Activated naive CD4-positive, alpha-beta T cell treated with anti-CD3 and anti-CD28 coated beads, Interleukin-2, amount 50 U/mL, for 16 hours (primary cell): ENCODE measurements at places on chromosomes 16 and 17.

GRCh38 chr16:80440667-80441066 lies 100.1 kb upstream of the DYNLRB2 start:
- no peak for DNase-seq

GRCh38 chr16:31141489-31142108 lies 6.1 kb upstream of the PRSS8 start:
- no peak for DNase-seq

GRCh38 chr16:1354815-1355540 lies 3.2 kb downstream of the GNPTG start:
- no peak for DNase-seq

GRCh38 chr17:17691468-17692263 lies 10.4 kb downstream of the RAI1 start:
- no peak for DNase-seq

- DNase-seq = no peak
These were observed 7.7 kb downstream of the RTN4RL1 start for GRCh38 chr17:2017274-2017941.

DNA sequence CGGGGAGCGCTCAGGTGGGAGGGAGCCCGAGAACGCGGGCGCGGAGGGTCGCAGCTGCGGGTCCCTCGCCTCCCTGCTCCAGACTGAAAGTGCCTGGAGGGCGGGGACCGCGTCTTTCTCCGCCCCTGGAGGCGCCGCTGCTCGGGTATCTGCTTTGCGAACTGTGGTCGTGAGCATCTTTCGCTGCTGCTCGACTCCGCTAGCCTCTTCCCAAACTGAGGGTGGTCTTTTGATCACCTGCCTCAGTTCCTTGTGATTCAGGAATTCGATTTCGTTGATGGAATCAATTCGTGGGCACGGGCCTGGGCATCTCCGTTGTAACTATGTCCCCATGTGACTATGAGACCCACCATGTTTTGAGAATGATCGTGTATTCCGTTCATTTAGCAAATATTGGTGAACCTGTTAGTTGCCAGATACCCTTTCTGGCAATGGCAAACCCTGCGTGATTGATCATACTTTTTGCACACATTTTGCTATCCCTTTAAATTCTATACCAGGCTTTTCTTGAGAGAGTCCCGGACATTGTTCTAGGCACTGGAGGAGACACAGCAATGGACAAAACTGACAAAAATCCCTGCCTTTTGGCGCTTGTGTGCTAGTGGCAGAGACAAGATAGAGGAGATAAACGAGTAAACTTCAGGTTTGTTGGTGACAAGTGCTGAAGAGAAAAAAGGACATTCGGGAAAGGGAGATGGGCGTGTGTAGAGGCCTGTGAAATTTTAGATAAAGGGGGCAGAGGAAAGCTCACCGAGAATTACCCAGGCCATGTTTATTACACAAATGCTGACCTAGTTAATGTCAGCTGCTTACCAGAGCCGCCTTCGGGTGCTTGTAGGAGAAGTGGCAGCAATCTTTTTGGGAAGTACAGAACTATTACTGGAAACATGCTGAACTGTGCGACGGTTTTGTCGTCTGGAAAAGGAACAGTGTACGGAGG lies 948 bp downstream of the UTP18 start:
- DNase-seq = no peak

DNA sequence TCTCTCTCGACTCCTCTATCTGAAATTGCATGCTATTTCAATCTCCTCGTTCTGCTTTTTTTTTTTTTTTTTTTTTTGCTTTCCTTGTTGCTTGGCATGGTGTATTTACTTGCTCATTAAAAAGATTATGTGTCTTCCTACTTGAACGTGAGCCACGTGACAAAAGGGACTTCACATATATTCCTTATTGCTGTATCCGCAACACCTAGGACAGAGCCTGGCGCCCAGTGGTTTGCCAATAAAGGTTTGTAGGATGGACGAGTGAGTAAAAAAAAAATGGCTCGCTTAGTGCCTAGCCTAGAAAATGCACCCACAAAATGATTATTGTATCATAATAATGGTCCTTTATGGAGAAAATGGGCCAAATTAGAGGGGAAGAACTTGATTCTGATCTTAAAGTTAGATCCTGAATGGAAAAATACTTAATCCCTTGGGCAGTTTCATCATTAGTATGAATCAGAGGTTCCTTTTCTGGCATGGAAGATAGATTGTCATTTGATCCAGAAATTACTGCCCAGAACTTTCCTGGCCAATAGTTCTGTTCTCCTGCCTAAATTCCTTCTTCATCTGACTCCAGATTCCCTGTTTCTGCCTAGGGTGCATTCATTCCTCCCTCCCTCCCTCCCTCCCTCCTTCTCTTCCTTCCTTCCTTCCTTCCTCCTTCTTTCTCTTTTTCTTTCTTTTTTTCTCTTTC lies 13.6 kb upstream of the TMEM220 start:
- DNase-seq = no peak

DNA sequence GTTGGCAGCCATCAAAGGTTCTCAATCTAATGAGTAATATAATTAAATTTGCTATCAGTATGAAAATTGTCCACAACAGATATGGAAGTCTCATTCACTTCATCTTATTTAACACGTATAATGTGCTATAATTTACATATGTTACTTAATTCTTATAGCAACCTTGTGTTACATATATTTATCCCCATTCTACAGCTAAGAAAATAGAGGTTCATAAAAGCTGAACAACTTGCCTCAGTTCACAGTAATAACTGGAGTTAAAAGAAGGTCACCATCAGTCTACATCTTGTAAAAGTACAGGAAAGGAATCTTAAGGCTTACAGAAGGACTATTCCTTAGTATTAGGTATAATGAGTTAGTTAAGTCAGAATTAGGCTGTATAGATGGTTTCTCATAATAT lies 27.9 kb downstream of the STXBP4 start:
- DNase-seq = no peak

DNA sequence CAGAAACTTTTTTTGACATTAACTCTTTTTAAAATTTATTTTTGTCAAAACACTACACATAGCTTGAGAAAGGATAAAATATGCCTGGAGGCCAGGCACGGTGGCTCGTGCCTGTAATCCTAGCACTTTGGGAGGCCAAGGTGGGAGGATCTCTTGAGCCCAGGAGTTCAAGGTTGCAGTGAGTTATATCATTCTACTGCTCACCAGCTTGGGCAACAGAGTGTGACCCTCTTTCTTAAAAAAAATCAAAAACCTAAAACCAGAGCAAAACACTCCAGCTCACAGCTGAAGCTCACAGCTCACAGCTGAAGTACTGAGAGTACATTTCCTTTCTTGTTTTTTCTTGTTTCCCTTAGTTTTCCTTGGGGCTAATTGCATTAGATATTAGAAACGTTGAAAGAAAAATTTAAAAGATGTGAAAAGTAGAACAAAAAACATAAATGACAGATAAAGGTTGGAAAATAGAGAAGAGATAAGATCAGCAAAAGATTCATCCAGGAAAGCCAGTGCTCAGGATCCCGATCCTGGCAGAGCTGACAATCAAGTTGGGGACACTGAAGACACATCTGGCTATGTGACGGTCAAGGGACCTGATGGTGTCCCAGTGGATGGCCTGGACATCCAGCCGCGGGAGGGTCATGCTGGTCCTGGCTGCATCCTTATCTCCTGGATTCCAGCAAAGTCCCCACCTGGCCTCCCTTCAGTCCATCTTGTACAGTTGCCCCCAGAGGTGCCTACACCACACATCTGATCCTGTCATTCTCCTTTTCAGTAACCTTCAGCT lies 9.8 kb downstream of the CHST6 start:
- no peak for DNase-seq

DNA sequence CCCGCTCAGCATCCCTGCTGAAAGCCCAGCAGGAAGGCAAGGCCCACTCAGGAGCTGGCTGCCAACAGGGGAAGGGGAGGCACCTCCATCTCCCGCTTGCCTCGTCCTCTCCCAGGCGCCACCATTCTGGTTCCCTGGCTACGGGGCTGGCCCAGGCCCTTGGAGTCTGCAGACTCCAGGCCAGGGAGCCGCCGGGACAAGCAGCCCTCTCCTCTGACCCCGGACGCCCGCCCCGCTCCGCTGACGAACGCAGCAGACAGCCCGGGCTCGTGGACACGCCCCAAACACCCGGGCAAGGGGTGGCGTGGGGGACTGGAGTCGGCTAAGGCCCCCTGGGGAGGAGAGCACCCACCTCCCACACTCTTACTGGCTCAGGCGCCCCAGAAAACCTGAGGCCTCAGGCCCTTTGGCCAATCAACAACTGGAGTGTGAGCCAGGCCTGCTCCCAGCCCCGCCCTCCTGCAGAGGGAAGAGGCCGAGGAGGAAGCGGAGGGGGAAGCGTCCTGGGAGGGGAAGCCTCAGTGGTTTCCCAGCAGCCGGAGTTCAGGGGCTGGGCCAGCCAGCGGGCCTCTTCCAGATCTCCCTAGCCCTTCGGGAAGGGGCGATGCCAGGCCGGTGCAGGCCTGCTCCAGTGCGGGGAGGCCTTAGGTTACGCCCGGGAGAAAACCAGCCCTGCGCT lies 4.2 kb downstream of the MNT start:
- DNase-seq = peak; percentile 50

GRCh38 chr16:88337021-88337420 lies 45.7 kb upstream of the ZNF469 start:
- DNase-seq = no peak

GRCh38 chr17:69335058-69335457 lies 8.1 kb upstream of the ABCA5 start:
- no peak for DNase-seq

- DNase-seq = no peak
These were observed 840.2 kb upstream of the GOT2 start for GRCh38 chr16:59574296-59574695.

DNA sequence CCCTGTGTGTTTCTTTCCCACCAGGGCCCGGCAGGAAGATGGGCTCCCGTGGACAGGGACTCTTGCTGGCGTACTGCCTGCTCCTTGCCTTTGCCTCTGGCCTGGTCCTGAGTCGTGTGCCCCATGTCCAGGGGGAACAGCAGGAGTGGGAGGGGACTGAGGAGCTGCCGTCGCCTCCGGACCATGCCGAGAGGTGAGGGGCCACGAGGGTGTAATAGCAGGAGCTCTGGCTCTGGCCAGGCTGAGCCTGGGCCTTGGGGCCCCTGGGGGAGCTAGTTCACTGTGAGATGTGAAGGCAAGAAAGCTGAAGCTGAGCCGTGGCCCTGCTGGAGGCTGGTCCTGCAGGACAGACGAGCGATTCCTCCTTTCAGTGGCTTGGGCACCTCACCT lies 20.0 kb downstream of the C1QTNF1 start:
- DNase-seq = no peak

DNA sequence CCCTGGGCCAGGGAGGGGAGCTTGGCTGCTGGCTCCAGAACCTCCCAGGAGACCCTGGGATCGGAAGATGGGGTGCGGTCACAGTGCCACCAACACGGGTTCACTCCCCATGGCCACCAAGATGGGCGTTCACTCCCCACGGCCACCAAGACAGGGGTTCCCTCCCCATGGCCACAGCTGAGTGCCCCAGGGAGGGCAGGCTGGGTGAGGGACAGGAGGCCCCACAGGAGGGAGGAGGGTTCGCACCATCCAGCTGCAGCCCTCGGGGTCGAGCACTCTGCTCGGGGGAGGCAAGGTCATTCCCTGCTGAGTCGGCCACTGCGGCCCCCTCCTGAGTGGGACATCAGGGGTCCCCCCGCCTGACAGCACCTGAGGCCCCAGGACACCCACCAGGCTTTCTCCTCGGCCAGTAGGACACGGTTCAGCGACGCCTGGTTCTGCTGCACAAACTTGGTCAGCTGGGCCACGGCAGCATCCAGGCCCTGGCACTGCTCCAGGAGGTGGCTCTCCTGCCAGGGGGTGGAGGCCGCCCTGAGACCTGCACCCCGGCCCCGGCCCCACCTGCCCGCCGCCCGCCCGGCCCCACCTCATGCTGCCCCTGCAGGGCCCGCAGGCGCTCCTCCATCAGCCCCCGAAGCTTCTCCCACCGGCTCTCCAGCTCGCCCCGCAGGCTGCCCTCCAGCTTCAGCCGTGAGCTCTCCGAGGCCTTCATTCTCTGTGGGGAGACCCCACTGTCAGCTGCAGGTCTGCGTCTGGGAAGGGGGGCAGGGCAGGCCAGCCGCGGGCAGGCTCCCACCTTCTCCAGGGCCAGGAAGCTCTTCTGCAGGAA lies 5.9 kb downstream of the CCDC154 start:
- DNase-seq = no peak

- DNase-seq = no peak
These were observed 85.9 kb upstream of the GSE1 start for GRCh38 chr16:85527042-85527766.

- no peak for DNase-seq
These were observed 8.3 kb downstream of the C1QTNF1 start for GRCh38 chr17:79031996-79032875.

DNA sequence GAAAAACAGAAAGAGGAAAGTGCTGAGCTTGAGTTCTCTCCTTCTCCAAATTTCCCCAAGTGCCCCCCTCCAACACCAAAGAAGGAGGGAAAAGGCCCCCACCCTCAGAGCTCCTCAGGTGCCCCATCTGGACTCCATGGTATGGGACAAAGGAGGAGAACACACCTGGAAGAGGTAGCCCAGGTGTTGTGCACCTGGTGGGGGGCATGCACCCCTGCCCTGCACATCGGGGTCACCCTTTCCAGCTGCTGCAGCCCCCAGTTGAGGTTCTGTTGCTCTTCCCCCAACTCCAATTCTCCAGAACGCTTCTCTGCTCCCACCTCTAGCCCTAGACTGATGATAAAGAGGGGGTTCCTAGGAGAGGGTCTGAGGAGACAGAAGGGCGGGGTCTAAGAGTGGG lies 3.0 kb upstream of the COL1A1 start:
- no peak for DNase-seq

- no peak for DNase-seq
These were observed 13.5 kb downstream of the G6PC1 start for GRCh38 chr17:42913981-42914617.

DNA sequence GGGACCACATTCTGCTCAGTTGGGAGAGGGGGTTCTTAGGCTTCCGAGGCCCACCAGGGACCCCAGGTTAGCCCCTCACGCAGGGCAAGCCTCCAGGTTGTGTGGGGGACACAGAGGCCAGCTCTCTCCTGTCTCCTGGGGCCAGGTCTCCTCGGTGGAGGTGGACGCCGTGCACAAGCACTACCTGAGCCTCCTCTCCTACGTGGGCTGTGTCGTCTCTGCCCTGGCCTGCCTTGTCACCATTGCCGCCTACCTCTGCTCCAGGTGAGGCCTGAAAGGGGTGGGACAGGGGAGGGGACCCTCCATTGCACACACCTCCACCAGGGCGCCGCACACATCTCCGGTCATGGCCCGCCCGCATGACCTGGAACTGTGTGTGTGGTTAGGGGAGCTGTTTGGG lies 10.9 kb upstream of the ADGRG3 start:
- DNase-seq = no peak

- DNase-seq = no peak
These were observed 119.7 kb downstream of the GSG1L start for GRCh38 chr16:27943766-27944165.

GRCh38 chr17:34578656-34579016 lies 746 bp upstream of the TMEM132E start:
- no peak for DNase-seq

DNA sequence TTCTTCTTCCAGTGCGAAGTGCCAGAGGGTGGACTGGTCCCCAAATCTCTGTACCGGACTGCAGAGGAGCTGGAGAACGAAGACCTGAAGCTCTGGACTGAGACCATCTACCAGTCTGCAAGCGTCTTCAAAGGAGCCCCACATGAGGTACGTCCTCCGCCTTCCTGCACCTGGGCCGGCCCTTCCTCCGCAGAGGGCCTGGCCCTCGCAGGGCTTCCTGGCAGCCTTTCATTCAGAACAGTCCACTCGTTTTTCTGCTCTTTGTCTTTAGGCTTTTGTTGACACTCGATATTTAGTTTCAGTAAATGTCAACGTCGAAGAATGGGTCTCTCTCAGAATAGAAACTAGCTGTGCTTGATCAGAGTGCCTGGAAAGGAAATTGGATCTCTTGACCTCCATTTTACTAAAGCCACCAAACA lies 68.6 kb downstream of the SEC14L1 start:
- DNase-seq = no peak

- peak; percentile 90 for DNase-seq
These were observed at the start of gene GABARAP for GRCh38 chr17:7241783-7242716. Gene GABARAP, minus strand, starts transcription at chr17:7242449. Its CDS starts 119 bp downstream, at chr17:7242330.
